Suppressor macrophage (primary cell): ENCODE measurements at places on chromosomes 12 and 14.
A peak's percentile ranks its signal among the peaks of the same experiment; 100 is the strongest.

GRCh38 chr14:106845286-106846087, 1319.1 kb downstream of the TMEM121 start:
- peak; percentile 17 for DNase-seq

DNA sequence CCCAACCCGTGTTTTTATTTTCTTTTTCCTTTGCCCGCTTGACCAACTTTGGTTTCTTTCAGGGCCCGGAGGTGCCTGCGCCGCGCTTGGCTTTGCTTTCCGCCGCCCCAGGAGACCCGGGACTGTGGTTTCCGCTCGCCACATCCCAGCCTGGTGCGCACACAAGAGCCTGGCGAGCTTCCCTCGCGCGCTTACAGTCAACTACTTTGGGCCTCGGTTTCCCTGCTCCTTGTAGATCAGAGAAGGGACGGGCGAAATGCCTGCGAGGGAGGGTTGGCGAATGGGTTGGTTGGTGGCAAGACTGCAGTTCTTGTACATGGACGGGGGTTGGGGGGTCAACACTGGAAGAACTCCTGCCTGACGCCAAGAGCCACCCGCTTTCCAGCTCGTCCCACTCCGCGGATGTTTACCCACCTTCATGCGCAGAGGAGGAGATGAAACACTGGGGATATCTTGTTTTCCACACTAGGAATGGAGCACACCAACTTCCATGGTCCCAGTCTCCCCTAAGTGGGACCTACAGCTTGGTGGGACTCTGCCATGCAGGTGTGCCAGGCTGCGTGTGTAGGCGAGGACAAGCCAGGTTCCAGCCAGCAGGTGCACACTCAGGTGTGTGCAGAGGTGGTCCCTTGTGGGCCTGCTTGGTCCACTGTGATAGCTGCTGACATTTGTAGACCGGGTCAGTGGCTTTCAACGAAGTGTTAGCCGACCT, 16.6 kb upstream of the TBX3 start:
- DNase-seq = no peak

- DNase-seq = peak; percentile 68
Observed at GRCh38 chr12:88579161-88579517, 1.1 kb downstream of the KITLG start.

- no peak for DNase-seq
Observed at GRCh38 chr12:23640754-23641153, 308.7 kb downstream of the SOX5 start.

DNA sequence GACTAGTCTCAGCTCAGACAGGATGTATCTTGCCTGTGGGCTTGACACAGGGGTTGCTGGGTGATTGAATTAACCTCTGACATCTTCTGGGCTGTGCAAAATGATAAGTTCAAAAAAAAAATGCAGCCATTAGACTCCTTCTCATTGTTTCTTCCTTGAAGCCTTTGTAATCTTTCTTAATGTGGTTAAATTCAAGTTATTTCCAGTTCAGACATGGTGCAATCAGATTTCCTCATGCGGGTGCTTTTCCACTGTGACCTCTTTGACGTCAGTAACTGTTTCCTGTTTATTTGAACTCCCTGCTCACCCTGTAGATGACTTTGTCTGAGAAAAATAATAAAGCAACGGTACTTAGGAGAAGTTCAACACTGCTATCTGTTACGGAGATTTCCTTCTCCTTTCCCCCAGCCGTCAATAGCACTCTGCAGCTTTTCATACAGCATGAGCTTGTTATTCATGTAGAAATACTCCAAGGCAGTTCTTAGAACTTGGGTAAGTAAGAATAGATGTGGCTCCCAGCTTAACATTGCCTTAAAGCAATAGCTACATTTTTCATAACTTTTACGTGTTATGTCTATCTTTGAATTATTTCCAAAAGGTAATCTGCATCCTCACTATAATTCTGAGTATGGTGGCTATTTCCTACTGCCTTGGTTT, 155.5 kb downstream of the PRKCH start:
- peak; percentile 96 for DNase-seq

GRCh38 chr12:109153821-109154441, 37.5 kb downstream of the ACACB start:
- DNase-seq = no peak

GRCh38 chr14:71583705-71584104, 348.5 kb upstream of the RGS6 start:
- no peak for DNase-seq
